CD4-positive, alpha-beta T cell treated with Interleukin-17A for 1 hour (primary cell): ENCODE measurements at places on chromosomes 5 and 9.

- DNase-seq, result no peak
These were observed 10.1 kb downstream of the IFNA5 start for GRCh38 chr9:21294904-21295538.

- no peak for DNase-seq
These were observed 242.5 kb downstream of the BNC2 start for GRCh38 chr9:16627967-16628366.

- DNase-seq, result no peak
These were observed 12.7 kb downstream of the LPCAT1 start for GRCh38 chr5:1511048-1511447.

- no peak for DNase-seq
These were observed 369.2 kb upstream of the MPDZ start for GRCh38 chr9:13648676-13649075.

DNA sequence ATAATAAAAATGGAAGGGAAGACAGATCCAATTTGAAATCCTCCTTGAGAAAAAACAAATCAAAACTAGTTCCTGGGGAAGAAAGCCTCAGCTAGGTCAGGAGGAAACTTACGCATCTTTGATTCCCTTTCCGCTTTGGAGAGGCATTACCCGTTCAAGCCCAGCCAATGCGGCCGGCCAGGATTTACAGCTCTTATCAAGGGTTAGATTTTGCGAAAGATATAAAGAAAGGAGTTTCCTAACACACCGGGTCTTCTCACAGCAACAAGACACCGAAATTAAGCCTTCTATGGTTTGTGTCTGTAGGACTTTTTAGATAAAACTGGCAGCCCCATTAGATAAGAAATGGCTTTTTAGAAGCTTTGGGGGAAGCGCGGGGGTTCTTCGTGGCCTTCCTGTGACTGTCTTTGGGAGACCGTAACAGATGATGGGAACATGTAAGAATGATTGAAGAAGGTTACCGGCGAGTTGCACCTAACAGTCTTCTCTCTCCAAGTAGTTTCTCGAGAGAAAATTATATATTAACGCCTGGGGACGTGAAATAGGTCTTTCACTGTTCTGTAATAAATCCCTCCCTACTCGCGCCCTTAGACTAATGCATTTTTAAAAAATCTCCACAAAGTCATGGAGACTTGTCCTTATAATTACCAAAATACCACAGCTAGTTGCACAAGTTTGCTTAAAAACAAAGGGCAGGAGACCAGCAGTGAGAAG, 1.3 kb upstream of the ISL1 start:
- no peak for DNase-seq

GRCh38 chr9:35646153-35646532, 4.6 kb downstream of the SIT1 start:
- no peak for DNase-seq

DNA sequence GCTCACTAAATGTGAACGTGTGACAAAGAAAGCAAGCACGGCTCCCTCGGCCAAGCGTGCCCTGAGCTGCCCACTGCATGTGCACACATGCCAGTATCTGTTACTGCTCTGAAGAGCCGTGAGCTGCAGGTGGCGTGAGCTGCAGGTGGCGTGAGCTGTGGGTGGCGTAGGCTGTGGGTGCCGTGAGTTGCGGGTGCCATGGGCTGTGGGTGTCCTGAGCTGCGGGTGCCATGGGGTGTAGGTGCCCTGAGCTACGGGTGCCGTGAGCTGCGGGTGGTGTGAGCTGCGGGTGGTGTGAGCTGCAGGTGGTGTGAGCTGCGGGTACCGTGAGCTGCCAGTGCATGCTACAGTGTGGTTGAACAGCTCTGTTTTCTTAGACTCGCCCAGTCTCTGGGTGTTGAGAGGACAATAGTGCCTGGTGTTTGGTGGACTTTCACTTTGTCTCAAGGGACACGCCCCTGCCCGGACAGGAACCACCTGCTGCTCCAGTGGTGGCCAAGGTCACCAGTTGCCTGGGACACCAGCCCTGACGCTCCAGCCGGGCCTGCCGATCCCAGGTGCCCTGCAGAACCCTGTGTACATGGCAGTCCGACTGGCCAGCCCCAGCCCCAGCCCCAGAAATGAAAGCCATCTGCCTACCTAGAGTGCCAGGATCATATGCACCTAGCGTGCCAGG, 6.7 kb downstream of the CCDC187 start:
- DNase-seq, result no peak

DNA sequence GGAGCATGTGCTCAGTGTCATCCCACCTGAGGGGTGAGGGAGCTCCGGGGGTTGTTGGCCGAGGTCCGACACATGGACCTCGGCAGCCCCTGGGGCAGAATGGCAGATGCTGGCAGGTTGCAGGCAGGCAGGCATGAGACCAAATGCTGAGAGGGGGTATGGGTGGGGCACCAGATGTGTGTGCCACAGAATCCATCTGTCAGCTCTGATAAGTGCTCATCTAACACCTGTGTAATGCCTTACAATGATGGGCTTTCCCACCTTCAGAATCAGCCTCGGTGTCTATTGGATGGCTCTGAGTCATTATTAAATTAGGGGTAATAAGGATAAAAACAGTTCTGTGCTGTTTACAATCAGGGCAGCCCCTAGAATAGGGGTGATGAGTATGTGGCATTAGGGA, 73.1 kb upstream of the SAP30L start:
- no peak for DNase-seq

GRCh38 chr5:79689541-79690466, at the start of gene CMYA5:
Gene CMYA5 (plus strand): TSS chr5:79689836. CDS start chr5:79689908, 72 bp downstream.
- DNase-seq, result no peak

DNA sequence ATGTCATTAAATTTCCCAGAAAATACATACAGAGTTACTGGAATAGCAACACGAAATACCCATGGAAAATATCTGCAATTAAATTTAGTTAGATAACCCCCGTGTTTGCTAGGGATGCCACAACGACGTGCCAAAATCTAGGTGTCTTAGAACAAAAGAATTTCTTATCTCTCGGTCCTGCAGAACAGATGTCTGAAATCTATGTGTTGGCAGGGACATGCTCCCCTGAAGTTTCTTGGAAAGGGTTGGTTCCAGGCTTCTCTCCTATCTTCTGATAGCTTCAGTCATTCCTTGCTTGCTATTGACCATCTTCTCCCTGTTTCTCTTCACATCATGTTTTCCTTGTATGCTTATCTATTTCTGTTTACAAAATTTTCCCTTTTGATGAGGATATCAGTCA, 1067.0 kb downstream of the CDH18 start:
- DNase-seq, result no peak

DNA sequence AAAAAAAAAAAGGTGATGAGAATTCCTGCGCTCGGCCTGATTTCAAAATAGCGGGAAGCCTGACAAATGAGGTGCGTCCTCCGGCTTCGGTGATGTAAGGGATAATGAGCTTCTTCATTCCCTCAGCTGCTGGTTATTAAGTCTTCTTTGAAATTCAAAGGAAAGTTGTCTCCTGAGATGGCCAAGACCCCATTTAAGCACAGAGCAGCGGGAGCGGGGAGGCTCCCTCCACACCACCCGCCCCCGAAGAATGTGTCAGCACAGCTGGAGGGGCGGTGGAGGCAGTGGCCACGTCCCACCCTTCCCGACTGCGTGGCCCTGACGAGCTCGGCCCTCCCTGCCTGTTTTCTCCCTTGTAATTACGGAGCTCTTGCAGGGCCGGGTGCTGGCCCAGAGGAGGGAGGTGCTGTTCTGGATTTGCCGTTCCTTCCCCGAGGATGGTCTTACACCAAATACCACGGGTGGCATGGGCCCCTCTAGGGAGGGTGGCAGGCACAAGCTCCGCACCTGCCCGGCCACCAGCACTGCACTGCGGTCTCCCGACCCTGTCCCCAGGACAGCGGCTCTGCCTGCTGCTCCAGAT, 31.0 kb downstream of the SLC9A3 start:
- DNase-seq, result no peak

GRCh38 chr5:130874861-130875417, 290.1 kb downstream of the HINT1 start:
- no peak for DNase-seq

DNA sequence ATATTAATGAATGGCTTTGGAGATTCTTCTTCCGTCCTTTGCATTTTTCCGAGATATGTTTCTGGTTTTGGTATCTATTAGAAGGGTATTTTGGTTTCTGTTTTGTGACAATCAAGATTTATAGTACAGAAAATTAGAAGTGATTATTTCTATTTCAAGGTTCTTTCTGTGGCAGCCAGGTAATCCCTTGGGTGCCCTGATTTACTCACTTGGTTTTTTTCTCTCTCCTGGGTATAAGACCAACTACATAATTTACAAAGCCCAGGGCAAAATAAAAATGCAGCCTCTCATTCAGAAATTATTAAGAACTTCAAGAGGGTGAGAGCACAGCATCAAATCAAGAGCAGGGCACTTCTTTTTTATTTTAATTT, 2.0 kb upstream of the RNF14 start:
- DNase-seq, result no peak

DNA sequence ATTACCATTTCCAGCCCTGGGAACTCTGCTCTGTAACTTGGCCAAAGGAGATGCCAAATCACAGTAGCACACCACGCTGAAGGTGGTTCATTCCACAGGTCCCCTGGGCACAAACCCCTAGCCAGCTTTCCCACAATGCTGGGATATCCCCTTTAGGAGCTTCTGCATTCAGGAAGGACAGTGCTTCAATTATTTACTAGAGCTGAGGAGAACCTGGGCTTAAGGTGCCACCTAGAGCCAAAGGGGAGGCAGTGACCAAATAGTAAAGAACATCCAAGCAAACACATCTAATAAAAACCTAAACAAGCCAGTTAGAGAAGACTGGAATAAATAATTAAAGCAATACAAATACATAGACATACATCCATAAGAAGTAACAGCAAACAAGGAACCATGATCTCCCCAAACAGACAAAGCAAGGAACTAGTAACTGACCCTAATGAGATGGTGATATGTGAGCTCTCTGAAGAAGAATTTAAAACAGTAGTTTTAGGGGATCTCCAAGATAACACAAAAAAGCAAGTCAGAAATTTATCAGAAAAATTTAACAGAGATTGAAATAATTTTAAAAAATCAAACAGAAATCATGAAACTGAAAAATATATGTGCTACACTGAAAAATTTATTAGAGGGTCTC, 14.6 kb downstream of the KIF4B start:
- no peak for DNase-seq

GRCh38 chr5:178288401-178289368, 56.1 kb upstream of the PHYKPL start:
- DNase-seq, result no peak

DNA sequence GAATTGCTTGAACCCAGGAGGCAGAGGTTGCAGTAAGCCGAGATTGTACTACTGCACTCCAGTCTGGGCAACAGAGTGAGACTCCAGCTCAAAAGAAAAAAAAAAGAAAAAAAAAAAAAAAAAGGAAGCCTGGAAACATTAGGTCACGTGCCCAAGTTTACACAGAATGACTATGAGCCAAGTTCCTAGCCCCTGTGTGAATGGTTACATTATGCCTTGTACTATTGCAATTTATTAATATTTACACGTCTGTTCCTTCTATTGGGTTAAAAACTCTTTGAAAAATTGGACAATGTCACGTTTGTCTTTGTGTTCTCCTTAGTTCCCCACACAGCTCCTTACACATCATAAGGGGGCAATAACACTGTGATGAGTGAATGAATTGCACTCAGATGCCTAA, 33.5 kb upstream of the SLC28A3 start:
- DNase-seq, result no peak

DNA sequence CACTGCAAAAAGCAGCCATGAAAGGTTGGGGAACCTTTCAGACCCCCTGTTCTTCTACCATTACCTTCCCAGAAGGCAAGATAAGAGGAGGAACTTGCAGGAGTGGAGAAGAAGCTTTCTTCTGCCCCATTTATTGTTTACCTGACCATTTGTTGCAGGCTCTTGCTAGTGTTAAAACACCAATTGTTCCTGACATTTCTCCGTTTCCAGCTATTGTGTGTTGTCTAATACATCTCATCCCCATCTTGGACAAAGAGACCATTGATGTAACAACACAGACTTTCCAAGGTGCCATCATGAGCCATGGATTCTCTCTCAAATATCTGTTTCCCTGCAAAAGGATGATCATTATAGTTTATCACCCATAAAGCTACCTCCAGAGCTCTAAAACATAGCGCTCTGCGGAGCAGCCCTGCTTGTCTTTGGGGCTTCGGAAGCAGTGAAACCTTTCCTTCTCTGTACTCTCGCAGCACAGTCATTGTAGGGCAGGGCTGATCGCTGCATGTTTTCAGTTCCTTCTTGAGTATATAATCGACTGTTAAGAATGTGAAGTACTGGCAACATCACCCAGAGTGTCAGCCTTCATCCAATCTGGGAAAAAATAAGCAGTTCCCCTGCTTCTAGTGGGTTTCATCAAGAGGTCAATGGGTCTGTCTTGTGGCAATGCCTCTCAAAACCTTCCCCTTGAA, 680.0 kb downstream of the SEMA5A start:
- no peak for DNase-seq

DNA sequence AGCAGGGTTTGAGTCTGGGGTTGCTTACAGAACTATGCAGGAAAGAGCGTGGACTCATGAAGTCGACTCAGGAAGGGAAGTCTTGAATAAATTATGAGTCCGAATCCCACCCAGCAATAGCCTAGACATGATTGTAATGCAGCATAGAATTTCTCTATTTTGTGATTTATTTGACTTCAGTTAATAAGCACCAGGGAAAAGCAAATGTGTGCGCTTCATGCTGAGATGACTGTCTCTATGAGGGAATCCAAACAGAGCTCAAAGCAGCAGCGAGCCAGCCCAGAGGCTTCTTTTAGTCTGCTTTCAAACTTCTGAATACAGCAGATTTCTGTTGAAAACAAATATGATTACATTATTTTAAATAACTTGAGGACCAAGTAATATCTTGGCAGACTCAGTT, 188.0 kb downstream of the SEMA6A start:
- no peak for DNase-seq

DNA sequence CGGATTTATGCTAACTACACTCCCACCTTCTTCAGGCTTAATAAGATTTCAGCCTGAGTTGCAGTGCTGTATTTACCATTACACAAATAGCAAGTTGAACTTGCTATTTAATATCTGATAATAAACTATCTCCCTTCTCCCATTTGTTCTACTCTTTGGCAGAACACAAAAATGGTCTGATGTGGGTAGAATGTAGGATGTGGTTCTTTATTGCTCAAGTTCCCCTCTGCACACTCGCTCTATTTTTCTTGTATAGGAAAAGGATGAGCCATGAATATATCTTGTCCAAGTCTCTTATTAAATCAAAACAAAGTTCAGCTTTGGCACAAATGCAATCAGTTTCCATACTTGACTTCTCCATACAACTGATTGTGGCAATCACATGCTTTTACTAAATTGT, 37.2 kb upstream of the KIF2A start:
- no peak for DNase-seq

GRCh38 chr9:99489060-99489413, 267.0 kb downstream of the SEC61B start:
- DNase-seq, result no peak

- no peak for DNase-seq
These were observed 103.1 kb downstream of the MTREX start for GRCh38 chr5:55410845-55411244.

DNA sequence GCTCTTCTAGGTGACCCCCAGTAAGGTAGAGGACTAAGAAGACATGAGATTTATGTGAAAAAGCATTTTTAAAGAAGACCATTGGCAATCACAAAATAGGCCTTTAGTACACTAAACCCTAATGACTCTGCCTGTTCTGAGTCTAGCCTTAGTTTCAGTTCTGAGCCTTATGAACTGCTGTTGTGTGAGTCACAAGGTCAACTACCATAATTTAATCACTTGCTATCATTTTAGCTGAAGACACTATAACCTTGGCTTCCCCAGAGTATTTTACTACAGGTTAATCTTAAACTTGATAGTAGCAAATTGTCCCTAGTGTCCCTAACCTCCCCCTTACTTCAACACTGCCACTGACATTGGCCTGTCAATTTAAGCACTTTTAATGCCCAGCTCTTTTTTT, 34.4 kb downstream of the APC start:
- DNase-seq, result no peak
